ENCODE measurements at places on chromosomes 5 and 9.

GRCh38 chr5:135315386-135315785 lies 83.6 kb downstream of the MACROH2A1 start:
- no peak for DNase-seq

GRCh38 chr5:174516741-174517140 lies 207.6 kb upstream of the MSX2 start:
- DNase-seq: no peak

- no peak for DNase-seq
Observed at GRCh38 chr5:36414869-36415282, 113.2 kb upstream of the RANBP3L start.

GRCh38 chr5:139251281-139251687 lies 42.3 kb upstream of the MATR3 start:
- DNase-seq: no peak

DNA sequence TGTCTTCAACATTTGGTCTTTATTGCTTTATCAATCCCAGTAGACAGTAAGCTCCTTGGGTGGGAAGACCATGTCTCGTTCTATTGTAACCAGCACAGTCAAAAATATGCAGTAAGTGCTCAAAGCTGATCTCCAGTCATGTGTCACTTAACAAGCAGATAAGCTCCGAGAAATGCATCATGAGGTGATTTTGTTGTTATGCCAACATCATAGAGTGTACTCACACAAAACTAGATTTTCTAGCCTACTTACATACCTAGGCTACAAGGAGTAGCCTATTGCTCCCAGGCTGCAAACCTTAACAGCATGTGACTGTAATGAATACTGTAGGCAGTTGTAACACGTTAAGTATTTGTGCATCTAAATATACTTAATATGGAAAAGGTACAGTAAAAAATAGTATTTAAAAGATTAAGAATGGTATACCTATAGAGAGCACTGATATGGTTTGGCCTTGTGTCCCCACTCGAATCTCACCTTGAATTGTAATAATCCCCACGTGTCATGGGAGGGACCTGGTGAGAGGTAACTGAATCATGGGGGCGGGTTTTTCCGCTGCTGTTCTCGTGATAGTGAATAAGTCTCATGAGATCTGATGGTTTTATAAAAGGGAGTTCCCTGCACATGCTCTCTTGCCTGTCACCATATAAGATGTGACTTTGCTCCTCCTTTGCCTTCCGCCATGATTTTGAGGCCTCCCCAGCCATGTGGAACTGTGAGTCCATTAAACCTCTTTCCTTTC lies 39.8 kb upstream of the PCSK5 start:
- no peak for DNase-seq

GRCh38 chr9:3848445-3849114 lies 322.8 kb upstream of the RFX3 start:
- DNase-seq: no peak

GRCh38 chr5:132669966-132670882 lies 3.6 kb upstream of the IL4 start:
- no peak for DNase-seq

DNA sequence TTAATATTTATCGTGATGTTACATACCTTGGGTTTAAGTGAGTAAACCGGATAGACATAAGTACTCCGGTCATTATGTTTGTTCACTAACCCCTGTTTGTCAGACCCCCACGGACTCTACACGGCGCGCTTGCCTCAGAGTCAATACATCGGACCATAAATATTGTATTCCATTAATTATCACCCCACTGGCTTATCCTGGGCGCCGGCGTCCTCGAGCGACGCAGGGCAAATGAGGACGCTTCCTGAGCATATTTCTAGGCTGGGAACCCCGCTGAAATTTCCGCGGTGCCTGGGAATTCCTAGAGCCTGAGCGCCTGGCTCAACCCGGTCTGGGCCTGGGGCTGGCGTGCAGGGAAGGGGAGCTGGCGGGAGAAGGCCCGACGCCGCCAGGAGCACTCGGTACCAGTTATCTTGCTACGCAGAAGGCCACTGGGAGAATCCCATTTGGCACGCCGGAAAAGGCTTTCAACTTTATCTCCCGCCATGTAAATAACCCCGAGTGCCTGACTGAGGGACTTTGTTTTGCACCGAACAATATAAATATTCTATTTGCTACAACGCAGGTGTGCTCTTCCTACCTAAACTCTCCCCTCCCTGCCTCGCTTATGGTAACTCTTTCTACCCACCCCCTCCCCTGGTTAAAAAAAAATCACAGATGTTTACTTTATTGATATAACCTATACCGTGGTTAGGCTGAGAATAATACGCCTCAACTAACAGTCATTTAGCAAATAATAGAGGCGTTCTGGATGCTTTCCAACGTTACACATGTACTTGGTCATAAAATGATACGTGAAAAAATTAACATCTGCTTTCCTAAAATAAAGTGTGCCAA lies 19.4 kb downstream of the NR2F1 start:
- DNase-seq: no peak

- no peak for DNase-seq
Observed at GRCh38 chr9:136492978-136493522, 10.2 kb upstream of the SEC16A start.

- no peak for DNase-seq
Observed at GRCh38 chr9:76557674-76558225, 98.8 kb downstream of the GCNT1 start.

- no peak for DNase-seq
Observed at GRCh38 chr5:117433818-117434217, 859.2 kb upstream of the SEMA6A start.

DNA sequence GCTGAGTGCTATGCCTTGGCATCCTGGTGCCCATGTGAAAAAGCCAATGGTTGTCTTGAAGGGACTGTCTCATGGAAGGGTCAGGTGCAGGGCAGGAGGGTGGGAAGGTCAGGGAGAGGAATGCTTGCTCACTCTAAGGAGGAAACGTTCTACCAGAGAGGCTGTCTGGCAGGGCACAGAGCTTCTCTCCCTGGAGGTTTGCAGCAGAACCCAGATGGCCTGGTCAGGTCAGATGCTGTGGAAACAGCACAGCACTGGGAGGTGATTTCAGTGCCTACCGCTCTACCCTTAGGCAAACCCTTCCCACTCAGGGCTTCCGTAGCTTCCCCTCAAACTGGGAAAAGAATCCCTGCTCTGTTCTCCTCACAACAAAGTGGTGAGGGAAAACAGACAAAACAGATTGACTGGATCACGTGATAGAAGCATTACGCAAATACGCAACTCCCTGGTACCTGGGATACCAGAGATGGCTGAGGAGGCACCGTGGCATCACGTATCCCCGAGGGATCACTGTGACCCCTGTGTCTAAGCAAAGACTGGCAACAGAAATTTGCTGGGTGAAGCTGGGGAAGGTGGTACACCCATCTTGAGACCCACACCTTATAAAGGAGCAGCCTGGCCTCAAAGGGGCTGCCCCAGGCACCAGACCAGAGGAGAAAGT lies 3.9 kb upstream of the MGAT1 start:
- peak; percentile 20 for DNase-seq

DNA sequence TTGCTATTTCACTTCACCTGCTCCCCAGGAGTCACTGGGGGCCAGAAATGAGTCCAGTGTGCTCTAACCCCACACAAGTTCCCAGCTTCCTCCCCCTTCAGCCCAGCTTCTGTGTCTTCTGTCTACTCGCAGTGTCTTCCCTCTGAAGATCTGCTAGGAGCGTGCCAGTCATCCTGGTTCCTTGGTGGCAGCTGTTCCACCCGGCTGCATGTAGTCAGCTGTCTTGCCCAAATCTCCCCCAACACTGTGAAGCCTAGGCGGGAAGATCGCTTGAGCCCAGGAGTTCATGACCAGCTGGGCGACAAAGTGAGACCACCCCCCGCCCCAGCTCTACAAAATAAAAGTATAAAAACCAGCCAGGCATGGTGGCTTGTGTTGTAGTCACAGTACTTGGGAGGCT lies 154.0 kb downstream of the GDNF start:
- DNase-seq: no peak

- DNase-seq: no peak
Observed at GRCh38 chr9:95991326-95991725, 115.8 kb downstream of the ERCC6L2 start.

GRCh38 chr9:83633255-83633654 lies 10.3 kb downstream of the IDNK start:
- DNase-seq: no peak

GRCh38 chr5:16134204-16134603 lies 45.4 kb downstream of the MARCHF11 start:
- DNase-seq: no peak

GRCh38 chr5:147743678-147744374 lies 38.7 kb downstream of the JAKMIP2 start:
- DNase-seq: no peak

- no peak for DNase-seq
Observed at GRCh38 chr5:136511046-136511445, 145.7 kb upstream of the TRPC7 start.

DNA sequence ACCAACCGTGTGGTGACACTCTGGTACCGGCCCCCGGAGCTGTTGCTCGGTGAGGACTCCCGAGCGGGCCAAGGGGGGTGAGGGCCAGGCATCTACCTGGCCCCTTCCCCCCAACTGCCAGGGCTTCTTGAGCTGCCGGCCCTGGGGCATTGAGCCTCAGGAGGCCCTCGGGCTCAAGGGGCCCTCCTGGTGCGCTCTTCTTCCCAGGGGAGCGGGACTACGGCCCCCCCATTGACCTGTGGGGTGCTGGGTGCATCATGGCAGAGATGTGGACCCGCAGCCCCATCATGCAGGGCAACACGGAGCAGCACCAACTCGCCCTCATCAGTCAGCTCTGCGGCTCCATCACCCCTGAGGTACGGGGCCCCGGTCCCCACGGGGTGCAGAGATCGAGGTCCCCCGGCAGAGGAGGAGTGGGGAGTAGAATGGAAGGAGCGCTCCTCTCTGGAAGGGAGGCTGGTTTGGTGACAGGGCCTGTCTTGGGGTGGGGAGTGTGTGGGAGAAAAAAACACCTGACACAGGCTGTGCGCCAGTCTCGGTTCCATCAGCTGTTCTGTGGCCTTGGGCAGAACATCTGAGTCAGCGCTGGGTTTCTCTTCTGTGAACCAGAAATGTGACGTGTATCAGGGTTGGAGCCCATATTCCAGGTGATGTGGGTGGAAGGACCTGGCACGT lies 2.6 kb downstream of the CDK9 start:
- no peak for DNase-seq

GRCh38 chr9:124869986-124870560 lies 8.1 kb downstream of the ARPC5L start:
- DNase-seq: peak; percentile 44

DNA sequence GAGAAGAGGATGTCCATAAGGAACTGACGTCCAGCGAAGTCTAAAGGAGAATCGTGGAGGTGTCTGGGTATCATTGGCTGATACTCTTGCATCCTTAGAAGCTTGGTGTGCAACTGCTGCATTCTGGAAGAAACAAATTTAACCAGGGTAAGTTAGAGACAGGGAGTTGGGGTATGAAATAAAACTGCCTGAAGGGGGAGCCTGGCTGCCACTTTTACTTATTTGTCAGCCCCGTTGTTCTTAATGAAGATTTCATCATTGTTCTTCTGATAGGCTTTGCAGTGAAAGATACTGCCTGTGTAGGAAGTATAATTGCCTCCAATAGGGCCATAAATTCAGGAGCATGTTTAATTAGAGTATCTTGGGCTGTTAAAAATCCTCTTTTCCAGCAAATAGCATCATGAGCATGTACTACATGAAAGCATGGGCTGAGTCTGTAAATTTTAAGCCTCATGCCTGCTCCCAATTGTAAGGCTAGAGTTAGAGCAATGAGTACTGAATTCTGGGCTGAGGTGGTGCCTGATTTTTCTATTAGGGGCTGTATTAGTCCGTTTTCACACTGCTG lies 1264.5 kb upstream of the ACO1 start:
- DNase-seq: no peak

DNA sequence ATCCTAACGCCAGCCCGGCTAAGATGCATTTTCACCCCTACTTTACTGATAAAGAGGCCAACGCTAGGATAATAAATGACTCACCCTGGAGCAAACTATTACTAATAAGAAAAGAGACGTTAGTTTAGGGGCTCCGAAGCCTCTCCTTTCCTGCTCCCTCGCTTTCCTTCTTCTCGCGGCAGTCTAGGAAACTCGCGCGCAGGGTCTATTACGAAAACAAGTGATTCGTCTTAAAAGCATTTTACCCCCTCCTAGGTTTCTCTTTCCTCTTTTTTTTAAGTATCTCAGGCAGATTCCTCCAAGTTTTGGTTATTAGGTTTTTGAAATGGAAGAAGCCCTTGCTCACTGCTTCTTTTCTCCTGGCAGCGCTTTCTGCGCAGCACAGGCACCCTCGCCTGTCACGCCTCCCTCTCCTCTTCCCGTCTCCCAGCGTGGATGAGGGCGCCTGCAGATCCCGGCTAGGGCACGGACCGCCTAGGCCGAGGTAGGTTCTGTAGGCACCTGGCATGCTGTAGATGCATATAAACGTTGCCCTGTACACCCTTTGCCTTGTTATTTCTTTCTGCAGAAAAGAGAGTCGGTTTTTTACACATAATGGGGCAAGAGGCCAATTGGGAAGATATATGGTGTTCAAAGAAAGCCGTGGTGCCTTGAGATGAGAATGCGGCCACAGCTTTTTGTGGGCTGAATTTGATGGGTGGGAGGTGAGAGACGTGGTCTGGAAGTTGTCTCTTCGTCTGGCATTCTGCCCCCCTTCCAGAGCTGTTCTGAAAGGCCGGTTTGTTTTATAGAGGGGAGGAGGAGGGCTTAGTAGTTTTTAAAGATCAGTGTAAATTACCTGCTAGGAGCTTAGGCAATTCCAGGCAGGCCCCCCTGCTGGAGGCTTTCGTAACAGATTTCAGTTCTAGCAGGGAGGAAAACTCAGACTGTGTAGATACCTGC lies 983 bp downstream of the GCNT1 start:
- peak; percentile 29 for DNase-seq

- no peak for DNase-seq
Observed at GRCh38 chr5:39013938-39014337, 60.3 kb downstream of the RICTOR start.

- DNase-seq: no peak
Observed at GRCh38 chr9:16310278-16311110, 560.0 kb downstream of the BNC2 start.

DNA sequence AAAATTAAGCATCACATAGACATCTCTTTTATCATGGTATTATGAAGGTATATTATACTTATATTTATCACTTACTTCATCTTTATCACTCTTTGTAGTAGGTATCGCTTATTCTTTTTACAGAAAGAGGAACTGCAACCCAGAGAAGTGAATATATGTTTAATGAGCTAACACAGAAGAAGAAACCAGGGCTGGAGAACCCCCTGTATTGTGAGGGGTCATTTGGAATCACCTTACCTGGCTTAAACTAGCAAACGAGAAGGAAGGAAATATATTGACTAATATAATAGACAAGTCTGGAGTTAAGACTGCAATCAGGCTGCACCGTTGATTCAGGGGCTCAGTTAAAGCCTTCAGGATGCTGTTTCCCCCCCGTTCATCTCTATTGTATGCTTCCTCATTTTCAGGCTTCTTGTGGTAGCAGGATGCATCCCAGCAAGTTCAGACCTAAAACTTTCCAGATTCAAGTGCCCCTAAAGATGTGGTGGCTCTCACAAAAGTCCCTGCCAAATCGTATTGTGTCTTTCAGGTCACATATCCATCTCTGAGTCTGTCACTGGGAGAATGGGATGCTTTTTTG lies 146.4 kb downstream of the GCNT1 start:
- DNase-seq: no peak

All from omental fat pad (tissue), 4 donors.